ENCODE measurements at places on chromosomes 1 and 21. TPM values are rescaled to one million over a fixed set of nuclear protein-coding genes. Genes with fewer than 3 reads are reported as not detected.

GRCh38 chr1:22258698-22259097 lies 115.8 kb upstream of the WNT4 start:
- DNase-seq: no peak

DNA sequence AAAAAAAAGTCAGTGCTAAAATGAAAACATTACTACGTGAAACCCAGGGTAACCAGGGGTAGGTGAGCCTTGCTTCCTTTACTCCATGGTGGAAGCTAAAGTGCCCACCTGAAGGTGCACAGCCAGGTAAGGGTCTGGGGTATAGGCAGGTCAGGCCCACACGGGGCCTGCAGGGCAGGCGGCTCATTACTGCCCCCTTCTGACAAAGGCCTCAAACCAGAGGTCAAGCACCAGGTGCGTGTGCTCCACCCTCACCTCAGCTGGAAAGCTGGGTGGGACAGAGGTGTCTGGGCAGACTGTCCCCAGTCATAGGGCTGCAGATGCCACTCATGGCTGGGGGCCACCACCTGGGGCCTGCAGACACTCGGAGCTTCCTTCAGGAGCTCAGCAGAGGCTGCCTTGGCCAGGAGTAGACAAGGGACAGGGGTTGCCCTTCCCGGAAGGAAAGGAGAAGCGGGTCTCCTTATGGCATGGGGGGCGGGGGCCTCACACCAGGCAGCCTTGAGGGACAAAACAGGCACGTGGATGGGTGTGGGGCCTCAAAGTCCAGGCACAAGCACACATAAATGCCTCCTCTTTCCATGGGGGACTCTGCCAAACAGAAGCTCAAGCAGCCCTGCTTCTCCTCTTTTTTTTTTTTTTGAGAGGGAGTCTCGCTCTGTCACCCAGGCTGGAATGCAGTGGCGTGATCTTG lies 36.2 kb downstream of the ACOT7 start:
- no peak for DNase-seq

GRCh38 chr1:177568622-177569021 lies 397.9 kb downstream of the BRINP2 start:
- DNase-seq: no peak

DNA sequence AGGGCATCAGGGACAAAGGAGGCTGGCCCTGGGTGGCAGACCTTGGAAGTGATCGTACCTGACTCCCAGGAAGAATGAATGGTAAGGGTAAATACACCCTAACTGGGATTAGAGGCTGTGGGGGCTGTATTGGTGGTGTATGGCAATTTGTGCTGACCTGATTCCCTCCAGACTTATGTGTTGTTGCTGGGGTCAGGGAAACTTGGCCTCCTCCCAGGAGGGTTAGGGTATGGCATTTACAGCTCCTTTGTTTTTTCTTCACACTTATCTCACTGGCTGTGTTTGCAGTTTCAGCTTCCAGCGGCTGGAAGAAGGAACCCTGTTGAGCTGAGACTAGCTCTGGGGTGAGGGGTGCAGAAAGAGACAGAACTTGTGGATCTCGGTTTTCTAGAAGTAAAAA lies 8.2 kb downstream of the VANGL1 start:
- no peak for DNase-seq

DNA sequence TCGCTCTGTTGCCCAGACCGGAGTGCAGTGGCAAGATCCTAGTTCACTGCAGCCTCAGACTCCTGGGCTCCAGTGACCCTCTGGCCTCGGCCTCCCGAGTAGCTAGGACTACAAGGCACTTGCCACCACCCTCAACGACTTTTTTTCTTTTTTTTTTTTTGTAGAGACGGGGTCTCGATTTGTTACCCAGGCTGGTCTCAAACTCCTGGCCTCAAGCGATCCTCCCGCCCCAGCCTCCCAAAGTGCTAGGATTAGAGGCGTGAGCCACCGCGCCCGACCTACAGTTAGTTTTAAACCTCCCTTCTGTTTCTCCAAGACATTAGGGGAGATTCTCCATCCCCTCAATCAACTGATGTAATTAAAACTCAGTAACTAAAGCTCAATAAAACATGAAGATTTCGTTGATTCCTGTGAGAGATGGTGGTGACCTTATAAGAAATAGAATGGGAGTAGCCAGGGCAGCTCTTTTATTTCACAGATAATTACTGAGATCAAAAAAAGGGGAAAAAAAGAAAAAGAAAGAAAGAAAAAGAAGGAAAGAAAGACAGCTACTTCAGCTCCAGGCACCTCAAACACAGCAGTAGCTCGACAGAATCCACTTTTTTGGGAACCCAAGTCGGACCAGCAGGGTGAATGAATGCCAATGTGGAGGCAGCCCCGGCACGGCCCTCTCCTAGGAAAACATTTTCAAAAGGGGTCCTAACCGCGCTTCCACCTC lies 598 bp downstream of the GON4L start:
- no peak for DNase-seq

- no peak for DNase-seq
Measured at GRCh38 chr1:182586380-182586779, 2.7 kb downstream of the RNASEL start.

- DNase-seq: no peak
Measured at GRCh38 chr1:187477103-187477502, 648.4 kb downstream of the PLA2G4A start.

DNA sequence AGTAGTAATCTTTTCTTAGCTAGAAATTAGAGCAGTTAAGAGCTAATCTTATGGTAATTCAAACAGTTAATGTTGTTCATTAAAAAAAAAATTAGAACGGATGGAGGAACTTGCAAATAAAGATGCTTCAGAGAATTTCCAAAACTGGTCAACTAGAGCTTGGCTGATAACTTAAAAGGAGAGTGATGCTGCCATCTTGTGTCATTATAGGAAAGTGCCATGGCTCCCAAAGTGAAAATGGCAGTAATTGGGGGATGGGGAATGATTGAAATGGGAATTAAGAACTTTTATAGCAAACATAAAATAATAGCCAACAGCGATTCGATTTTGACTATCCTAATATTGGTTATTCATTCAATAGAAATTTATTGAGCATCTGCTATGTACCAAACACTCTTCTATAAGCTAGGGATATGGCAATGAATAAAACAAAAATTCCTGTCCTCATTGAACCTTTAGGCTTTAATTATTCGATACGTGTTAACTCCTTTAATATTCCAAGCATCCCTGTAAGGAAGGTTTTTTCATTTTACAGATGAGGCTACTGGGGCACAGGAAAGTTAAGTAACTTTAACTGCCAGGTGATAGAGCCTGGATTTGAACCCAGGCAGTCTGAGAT lies 5.7 kb upstream of the PLPP3 start:
- no peak for DNase-seq

The TOR3A gene
- 17.8 TPM for polyA plus RNA-seq

The SPOCD1 gene
- 0.42 TPM for polyA plus RNA-seq

The GDAP2 gene
- polyA plus RNA-seq: 12.2 TPM

The SAMD13 gene
- polyA plus RNA-seq: 0.63 TPM

The SEC16B gene
- 2.9 TPM for polyA plus RNA-seq

The OR2G6 gene
- polyA plus RNA-seq: not detected

The GCSAML gene
- polyA plus RNA-seq: 0.52 TPM

The SYCP1 gene
- 0.13 TPM for polyA plus RNA-seq
